Cortex of kidney (tissue), 1 donor: ENCODE measurements at places on chromosomes 6 and 20.

DNA sequence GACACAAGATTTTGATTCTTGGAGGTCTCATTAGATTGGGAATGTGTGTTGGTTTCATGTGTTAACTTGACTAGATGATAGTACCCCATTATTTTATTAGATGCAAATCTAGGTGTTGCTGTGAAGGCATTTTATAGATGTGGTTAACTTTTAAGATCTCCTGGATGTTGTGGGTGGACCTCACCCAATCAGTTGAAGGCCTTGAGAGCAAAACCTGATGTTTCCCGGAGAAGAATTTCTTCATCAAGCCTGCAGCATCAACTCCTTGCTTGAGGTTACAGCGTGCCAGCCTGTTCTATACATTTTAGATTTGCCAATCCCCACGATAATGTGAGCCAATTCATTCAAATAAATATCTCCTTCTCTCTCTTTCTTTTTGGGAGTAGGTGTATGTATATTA, 66.8 kb upstream of the EXOC2 start:
- no peak for DNase-seq

GRCh38 chr6:155228546-155229166, 35.2 kb upstream of the CLDN20 start:
- no peak for DNase-seq

- DNase-seq: no peak
These were observed 200.2 kb upstream of the SUPT3H start for GRCh38 chr6:45577836-45578504.

GRCh38 chr6:21461844-21462518, 131.6 kb upstream of the SOX4 start:
- no peak for DNase-seq

- no peak for DNase-seq
These were observed 245.1 kb upstream of the KCNQ5 start for GRCh38 chr6:72376736-72377135.

GRCh38 chr20:53444401-53445149, 149.1 kb downstream of the ZNF217 start:
- DNase-seq: no peak

GRCh38 chr20:4484379-4484997, 237.2 kb upstream of the PRND start:
- DNase-seq: no peak

GRCh38 chr6:56528412-56528841, 114.3 kb downstream of the DST start:
- no peak for DNase-seq

GRCh38 chr6:102075539-102075938, 682.0 kb downstream of the GRIK2 start:
- no peak for DNase-seq

DNA sequence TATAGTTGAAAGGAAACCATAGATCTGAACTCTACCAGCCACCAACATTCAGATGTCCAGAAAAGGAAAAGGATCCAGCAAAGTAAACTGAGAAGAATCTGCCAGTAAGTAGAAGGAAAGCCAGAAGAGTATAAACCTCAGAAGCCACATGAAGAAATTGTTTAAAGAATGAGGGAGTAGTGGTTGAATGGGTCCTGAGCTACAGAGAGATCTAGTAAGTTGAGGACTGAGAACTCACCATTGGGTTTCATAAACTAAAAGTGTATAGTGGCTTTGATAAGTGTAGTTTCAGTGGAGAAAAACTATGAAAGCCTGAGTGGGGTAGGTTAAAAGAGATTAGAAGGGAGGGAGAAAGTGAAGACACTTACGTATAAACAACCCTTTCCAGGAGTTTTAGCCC, 32.0 kb upstream of the SUMO4 start:
- DNase-seq: no peak

- DNase-seq: no peak
These were observed 380.9 kb downstream of the UTRN start for GRCh38 chr6:144665932-144666450.

- DNase-seq: no peak
These were observed 114.4 kb downstream of the SLC23A2 start for GRCh38 chr20:4886771-4887527.

DNA sequence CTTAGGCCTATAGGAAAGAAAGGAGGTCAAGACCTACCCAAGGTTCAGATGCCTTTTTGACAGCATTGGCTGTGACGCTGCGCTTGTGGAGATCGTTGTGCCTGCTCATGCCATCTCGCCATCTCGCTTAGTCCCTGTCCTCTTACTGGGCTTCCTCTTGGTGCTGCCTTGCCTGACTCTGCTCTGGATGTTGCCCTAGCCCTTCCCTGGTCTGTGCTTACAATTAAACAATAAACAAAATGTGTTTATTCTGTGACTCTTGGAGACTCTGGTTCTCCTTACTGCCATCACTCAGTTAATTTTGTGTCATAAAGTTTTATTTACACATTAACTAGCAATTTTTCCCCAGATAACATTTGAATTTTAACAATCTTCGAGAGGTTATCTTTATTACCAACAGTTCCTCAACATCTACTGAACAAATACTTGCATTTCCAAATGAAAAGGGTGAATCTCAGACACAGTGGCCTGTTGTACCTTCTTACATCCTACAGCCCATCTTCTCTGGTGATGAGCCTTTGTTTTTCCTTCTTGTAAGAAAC, 11.6 kb downstream of the AFDN start:
- no peak for DNase-seq

DNA sequence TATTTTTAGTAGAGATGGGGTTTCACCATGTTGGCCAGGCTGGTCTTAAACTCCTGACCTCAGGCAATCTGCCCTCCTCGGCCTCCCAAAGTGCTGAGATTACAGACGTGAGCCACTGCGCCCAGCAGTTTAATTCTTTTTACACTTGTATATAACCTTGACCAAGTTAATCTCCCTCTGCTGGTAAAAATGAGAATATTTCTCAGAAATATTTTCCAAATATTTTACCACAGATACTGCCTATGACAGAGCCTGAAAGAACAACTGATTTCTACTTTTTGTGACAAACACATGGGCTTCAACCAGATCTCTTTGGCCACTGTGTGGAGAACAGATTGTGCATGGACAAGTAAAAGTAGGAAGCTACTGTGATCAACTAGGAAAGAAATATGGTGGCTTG, 21.2 kb upstream of the NHSL1 start:
- no peak for DNase-seq

DNA sequence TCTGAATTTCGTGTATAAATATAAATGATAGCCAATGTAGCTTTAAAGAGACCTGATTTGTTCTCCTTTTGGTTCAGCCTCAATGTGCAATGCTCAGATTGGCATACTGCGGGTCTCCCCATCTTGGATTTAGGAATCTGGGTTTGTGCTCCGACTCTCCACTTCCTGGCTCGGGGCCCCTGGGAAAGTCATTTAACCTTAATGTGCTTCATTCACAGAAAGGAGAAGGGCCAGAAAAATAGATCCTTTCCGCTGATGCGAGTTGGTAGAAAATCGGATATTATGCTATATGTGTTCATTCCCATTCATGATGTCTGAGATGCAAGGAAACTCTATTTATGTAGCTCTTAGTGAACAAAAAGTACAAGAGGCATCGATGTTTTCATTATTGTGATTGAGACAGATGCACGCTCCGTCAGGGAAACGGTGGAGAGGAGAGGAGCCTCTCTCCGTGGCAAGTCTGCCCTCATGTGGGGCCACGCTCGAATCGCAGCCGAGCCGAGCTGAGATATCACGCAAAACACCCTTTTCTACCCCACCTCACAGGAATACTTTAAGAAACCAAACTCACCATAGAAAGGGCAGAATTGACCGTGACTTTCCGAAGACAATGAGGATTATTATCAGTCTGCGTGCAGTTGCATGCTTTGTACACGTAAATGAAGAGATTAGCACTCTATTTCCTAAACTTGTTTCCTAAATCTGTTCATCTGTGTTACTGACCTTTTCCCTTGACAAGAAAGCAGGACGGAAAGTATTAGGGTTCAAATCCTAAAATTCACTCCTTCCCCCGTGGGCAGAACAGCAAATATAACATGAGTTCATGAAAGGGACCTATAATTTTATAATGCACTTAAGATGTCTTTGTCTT, 136.6 kb downstream of the COL9A1 start:
- DNase-seq: no peak

DNA sequence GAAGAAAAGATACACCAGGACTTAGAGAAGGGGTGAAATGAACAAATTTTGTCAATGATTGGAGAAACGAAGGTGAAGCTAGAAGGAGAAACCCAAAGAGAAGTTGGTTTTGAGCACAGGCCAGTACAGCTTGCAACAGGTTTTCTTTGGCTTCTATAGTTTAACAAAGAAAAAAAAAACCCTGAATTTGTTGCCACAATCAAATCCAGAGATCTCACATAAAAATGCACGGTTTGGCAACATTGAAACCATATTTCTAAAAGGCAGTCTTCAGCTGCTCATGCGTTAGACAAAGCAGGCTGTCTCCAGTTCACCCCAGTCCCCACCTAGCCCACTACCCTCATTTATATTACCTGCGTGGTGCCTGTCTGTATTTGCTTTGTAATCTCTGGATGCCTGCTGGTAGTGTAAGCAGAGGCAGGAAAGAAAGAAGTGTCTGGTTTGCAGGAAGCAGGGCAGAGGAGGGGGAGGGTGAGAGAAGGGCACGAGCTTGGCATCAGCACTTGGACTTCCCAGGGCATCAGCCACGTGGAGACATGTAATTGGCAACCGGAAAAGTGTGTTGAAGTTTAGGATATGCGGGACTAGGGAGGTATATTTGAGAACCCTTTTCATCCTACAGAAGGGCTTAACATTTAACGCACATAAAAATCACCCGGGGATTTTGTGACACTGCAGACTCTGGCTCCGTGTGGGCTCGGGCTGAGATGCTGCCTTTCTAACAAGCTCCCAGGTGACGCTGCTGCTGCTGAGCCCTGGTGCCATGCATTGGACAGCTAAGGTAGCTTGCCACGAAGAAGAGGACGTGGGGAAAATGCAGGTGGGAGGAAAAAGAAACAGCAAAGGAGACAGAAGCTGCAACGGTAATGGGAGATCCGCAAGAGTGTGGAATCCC, 14.4 kb downstream of the PFDN4 start:
- no peak for DNase-seq

DNA sequence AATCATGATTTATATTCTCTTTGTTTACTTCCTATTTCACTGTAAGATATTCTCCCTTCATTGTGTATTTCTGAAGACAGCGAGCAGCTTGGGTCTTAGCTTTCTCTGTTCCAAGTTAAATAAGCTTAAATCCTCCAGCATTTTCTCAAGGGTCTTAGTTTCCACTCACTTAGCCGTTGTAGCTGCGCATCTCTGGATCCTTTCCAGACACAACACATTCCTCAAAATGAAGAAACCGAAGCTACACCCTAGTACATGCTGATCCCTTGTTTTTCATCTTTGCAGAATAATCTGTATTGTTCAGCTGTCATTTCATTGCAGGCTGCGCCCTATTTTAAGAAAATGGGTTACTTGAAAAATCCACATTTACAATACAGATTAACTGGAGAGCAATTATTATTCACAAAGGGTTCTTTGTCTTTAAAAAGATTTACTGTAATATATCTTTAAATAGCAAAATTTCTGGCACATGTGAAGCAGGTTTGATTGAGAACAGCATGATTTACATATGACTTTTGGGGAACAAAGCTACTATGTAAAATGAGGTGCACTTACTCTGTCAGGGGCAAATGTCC, 375.8 kb downstream of the QKI start:
- DNase-seq: no peak

DNA sequence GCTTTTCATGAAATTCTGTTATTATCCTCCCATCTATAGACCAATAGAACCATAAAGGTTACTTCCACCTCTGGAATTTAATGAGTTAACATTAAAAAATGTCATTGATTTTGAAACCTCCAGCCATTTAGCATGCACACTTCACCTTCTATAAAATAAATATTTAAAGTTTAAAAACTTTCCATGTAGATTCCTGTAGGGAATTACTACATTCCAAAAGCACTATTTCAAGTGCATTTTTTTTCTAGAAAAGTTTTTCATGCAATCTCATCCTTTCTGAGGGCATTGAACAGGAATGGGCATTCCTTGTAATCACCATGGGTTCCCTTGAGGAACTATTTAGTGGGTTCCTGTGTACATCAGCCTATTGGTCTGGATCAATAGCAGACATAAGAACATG, 253.8 kb upstream of the RIN2 start:
- DNase-seq: no peak

DNA sequence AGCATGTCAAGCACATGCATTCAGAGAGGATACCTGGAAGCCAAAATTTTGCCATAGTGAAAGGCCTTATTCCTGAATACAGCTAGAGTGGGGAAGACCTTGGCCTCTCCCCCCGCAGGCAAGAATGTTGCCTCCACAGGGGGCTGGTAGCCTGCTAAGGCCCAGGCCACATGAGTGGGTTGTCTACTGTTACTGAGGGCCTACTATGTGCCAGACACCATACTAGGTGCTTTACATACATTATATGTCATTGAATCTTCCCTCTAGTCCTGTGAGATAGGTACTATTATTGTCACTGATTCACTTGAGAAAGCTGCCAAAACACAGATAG, 642 bp upstream of the PI16 start:
- DNase-seq: no peak

DNA sequence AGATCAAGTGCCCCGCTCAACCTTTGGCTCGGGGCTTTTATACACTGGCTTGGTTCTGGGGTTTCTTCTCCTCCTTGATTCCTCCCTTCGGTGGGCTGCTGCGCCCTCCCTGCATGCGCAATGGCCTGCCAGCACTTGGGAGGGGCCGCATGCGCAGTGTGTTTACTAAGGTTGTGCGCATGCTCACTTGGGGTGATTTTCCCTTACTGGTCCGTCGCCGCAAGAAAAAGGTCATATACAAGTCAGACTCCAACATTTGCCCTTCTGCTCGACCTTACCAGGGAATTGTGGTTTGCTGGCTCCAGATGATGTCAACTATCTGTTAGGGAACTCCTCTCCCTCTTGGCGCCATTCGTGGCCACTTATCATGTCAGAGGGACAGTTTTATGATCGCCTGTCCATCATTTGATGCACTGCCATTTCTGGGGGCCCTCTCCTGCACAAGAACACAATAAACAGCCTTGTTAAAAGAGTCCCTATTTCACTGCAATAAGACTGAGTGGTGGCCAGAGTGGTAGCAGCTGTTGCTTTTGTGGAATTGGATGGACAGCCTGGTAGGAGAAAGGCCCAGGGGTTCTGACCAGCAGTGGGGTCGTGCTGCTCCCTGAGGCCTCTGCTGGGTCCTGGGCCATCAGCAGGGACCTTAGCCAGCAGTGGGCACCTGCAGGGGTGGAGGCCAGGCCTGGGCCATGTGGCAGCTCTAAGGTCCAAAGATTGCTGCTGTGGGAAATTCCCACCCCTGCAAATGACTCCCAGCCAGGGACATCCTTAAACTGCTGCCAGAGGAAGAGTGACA, 2.8 kb upstream of the LBP start:
- no peak for DNase-seq

DNA sequence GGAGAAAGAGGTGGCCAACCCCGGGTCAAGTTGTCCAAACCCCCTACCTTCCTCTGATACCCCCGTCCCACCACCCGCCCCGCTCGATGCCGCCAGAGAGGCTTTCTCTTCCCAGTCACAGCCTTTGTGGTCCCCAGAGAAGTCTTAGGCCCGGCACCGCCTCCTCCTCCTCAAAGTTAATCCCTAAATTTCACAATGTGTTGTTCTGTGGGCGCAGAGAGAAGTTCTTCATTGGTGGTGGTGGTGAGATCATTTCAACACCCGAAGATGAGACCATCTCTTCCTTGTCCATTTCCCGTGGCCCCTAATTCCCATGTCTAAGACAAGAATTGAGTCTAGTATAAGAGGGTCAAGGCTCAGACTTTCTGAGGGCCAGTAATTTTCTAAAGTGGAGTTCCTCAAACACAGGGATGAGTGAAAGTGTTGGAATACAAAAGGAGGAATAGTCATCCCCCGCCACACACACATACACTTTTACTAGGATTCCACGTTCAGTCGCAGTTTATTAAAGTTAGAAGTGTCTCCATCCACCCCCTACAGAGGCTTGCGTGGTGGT, 10.4 kb downstream of the TRIM31 start:
- DNase-seq: no peak

- no peak for DNase-seq
These were observed 14.3 kb downstream of the STX7 start for GRCh38 chr6:132498638-132499037.
